ENCODE measurements at places on chromosomes 3 and 15.

DNA sequence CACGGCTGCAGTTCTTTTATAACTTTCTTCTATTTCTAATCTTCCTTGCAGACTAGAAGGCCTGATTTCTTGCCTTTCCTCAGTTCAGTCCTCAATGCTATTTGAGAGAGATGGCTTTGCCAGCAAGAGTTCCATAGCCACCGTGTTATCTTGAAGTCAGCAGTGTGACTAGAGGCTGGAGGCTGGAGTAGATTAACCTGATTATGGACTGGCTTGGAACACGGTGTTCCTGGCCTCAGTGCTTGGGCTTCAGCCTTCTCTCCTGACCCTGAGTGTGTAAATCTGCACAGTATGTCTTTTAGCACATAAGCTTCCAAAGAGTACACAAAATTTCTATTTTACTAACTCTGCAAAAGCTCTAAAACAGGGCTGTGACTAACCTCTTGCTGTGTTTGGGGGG lies 61.4 kb downstream of the CCDC54 start:
- no peak for DNase-seq

DNA sequence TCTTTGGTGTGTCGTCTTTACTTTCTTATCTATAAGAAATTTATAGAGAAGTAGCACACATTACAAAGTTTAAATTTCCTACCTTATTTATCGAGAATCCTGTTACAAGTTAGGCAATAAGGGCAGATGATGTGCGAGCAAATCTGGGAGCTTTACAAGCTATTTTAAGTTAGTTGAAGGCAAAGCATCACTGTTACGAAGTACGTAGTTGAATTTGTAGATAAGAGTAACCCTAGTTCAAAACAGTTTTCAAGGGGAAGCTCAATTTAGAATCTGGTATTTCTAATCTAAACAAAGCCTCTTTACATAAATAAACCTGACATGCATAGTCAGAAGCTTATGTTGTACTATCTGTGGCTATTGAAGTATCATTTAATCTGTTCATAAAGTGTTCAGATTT lies 8.4 kb downstream of the KBTBD8 start:
- no peak for DNase-seq

DNA sequence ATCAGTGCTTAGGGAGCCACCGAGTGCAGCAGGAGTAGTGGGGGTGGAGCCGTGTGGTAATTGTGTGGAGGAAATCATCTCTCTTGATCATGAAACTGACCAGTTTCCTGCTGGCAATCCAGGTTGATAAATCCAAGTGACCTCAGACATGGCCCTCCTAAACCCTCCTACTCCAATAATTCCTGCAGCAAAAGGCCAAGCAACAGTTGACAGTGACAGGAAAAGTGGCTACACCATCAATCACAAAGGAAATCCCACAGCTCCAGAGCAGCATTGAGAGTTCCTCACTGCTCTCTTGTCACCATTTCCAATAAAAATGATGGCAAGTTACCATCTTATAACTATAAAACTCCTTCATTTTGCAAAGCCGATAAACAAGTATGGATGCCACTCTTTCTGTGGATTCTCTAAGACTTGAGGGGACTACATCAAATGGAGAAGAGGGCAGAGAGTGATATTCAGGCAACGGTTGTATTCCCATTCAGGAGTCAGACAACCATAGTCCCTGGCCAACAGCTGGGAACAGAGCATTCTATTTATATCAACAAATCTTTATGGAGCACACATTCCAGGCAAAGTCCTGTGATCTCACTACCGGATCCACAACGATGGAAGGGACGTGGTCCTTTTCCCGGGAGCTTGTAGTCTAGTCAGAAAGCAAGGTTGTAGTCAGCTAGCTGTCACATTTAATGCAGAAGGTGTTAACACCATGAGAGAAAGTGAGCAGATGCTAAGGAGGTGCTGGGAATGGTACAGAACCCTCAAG lies 312.5 kb upstream of the CTNNB1 start:
- DNase-seq, result no peak

- DNase-seq, result no peak
Measured at GRCh38 chr15:58229297-58229768, 91.2 kb downstream of the AQP9 start.

DNA sequence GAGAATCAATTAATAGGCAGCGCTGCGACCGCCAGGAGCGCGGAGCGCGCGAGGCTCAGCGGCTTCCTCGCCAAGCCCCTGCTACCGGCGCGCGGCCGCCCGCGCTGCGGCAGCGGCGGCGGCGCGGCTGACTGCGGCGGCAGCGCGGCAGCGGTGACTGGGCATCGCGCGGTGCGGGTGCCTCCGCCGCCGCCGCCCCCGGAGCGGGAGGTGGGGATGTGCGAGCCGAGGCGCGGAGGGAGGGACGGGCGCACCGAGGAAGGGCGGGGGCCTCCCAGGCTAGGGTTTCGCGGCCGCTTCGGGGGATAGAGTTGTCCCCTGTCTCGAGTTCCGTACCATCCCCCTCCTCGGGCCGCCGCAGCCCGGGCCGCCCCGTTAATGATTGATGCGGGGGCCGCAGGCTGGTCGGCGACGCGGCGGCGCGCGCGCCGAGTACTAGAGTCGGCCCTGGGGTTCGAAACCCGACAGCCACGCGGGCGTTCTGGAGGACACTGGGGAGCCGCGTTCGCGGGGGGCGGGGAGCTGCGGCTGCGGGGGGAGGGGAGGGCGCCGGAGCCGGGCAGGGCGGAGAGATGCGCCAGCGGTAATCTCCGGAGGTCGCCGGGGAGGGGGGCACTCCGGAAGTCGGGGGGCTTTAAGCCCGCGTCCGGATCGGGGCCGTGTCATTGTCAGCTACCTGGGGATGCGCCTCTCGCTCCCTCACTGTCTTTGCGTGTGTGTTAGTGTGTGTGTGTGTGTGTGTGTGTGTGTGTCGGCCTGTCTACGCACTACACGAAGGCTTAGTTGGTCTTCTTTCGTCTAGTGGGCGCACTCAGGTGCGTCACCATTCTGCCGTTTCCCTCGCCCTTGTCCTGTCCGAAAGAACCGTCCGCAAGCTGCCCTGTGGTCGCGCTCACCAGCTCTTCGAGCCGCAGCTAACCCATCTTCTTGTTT lies at the start of gene PAQR9:
PAQR9 (minus strand) TSS at position 159 of the 933 bp plus-strand sequence. CDS start 338 bp downstream, outside the sequence.
- no peak for DNase-seq

DNA sequence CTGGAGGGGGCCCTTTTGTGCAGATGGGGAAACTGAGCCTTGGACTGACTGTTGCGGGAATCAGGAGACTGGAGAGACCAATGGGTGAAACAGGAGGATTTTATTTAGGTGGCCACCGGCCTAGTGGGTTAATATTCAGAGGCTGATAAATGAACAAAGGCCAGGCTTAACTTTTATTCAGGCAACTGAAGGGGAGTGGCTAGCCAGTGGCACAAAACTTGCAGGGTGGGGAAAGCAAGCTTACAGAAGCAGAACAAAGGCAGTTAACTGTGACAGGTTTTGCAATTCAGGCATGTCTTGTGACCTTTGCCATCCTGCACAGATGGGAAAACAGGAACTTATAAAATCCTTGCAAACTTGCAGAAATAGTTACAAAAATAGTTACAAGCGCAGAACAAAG lies 24.9 kb upstream of the ACAD9 start:
- DNase-seq, result no peak

GRCh38 chr15:26158176-26158575 lies 295.0 kb upstream of the ATP10A start:
- no peak for DNase-seq

- DNase-seq, result no peak
Measured at GRCh38 chr3:130844462-130844861, 49.4 kb upstream of the ATP2C1 start.

DNA sequence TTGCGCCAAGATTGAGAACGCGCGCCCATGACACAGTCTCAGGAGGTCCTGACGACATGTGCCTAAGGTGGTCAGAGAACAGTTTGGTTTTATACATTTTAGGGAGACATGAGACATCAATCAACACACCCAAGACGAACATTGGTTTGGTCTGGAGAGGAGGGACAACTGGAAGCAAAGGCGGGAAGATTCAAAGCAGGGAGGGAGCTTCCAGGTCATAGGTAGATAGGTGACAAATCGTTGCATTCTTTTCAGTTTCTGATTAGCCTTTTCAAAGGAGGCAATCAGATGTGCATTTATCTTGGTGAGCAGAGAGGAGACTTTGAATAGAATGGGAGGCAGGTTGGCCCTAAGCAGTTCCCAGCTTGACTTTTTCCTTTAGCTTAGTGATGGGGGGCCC lies 828.4 kb upstream of the DPPA4 start:
- DNase-seq, result no peak

DNA sequence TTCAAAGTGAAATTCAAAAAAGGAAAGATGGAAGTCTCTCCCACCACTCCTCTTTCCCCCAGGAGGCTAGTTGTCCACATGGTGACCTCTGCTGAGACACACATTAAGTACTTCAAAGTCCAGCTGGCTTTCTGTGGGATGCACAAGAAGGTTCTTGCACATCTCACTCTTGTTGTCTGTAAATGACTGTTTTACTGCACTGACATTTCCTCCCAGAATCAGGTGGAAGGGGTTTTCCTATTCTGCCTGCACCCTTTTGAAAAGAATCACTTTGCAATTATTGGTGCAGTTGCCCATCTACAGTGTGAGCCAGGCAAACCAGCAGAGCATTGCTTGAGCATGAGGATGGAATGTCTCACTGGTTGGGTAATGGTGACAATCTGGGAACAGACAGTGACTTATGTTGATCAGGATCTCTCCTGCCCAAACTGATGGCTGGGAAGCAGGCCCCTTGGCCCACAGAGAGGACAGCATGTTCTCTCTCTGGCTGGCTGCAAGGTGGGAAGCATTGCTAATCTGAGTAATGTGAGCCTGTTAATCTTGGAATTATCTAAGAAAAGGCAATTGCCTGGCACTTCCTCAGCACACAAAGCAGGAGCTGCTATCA lies 347.7 kb upstream of the SATB1 start:
- DNase-seq, result no peak

GRCh38 chr3:105867712-105868430 lies 941 bp downstream of the CBLB start:
- DNase-seq, result no peak

DNA sequence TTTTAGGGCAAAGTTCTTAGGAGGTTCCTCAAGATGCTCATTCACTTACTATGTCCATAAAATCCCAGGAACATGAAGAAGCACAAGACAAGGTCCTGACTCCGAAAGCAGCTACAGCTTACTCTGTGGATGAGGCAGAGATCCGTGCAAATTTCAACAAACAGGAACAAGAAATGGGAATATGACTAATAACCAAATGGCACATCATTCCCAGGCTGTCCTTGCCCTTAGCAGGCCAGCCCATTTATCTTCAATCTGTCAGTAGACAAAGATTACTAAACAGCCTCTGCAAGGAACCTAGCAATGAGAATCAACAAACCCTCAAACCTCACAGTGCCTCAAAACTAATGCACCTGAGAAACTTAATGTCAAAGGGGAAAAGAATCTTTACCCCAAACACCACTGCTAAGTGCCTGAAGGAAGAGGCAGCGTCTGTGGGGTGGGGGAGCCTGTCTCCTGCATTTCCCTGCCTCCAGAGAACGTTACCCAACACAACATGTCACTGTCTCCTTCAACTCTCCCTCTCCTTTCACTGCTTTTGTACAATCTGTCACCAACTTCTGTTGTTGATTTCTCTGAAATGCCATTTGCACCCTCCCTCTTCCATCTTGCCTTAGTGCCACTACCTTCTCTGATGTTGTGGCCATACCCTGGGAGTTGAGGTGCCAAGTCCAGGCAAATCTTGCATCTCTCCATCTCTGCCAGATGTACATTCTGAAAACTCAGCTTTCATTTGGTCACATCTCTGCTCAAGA lies 4.8 kb downstream of the TNFAIP8L3 start:
- no peak for DNase-seq

DNA sequence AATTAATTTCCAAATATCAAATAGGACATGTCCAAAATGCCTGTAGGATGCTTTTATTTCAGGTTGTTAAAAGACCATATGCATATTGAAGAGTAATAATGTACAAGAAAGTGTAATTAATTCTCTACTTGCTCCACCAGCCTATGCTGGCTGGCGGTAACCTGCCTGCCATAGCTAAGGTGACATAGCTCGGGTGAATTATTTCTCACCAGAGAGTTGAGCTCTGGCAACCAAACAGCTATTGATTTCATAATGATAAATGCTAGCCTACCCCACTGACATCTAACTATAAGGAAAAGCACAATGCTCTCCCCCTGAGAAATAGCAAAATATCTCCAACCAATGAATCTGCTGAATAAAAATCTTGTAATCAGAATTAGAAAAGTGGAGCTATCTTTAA lies 48.9 kb downstream of the GADL1 start:
- no peak for DNase-seq

- no peak for DNase-seq
Measured at GRCh38 chr3:18717598-18717997, 292.5 kb upstream of the SATB1 start.

GRCh38 chr3:156252656-156253055 lies 132.3 kb downstream of the KCNAB1 start:
- no peak for DNase-seq

DNA sequence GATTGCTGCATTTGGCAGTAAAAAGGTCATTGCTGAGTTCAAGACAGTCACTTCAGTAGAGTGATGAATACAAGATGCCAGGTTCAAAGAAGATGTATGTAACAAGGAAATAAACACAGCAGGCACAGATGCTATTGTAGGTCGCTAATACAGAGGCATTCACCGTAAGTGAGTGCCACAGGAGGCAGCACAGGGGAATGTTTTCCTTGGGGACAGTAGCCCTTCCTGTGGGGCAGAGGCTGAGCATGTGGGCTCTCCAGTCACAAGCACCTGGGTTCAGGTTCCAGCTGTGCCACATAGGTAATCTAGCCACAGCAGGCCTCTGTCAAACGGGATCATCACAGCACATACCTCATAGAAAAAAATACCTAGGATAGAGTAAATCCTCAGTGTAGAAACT lies 86.3 kb downstream of the RSL24D1 start:
- no peak for DNase-seq

GRCh38 chr3:178297740-178298139 lies 238.5 kb upstream of the KCNMB2 start:
- no peak for DNase-seq

DNA sequence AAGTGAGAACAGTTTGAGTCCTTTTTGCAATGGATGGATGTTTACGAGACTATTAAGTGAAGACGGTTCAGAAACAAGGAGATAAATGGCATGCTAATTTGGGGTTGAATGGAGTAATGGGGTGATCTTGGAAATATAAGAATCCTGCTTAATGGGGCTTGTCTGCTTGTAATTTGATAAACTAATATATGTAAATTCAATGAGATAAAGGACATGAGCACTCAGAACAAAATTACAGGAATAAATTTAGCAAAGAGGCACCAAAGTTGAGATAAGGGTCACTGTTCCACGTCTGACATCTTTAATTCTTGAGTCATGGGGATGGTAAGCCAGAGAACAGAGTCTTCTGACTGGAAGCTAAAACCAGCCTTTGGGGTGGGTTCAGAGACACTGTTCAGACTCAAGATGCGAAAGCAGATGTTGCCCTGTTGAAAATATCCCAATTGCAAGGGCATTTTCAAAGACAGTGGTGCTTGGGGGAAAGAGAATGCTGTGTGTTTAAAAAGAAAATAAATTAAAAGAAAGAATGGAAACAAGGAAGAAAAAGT lies 67.8 kb upstream of the CHRNB4 start:
- no peak for DNase-seq

DNA sequence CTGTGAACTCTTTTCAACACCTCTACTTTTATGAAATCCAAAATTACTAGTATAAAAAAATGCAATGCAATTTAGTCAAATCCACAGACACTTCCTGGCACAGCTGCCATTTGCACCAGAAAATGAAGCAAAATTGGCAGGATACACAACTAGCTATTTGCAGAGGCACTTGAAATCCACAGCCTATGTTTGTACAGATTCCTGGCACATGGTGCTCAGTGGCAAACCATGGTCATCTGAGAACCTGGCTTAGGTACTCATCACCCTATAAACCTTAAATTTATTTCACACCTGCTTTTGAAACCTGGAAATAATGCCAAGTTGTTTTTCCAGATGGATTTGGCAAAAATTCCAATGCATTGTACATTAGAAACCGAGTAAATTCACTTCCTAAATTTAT lies 20.2 kb upstream of the PPM1L start:
- DNase-seq, result no peak
